ENCODE measurements at places on chromosomes 4 and X.

DNA sequence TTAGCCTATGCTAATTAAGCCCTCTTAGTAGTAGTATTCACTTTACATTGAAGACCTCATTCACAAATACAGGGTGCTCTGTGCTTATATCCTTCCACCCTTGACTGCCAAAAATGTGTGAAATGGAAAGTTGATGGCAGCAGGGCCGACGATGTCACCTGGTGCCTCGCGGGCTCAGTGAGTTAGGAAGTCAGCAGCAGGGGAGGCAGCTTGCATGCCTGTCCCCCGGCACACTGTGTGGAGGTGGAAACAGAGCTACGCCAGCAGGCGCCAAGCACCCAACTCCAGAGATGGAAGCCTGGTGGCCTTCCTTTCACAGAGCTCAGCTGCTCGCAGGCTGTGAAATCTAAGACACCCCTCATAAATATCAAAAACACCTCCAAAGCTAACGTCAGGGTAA lies 8.4 kb downstream of the MSL3 start:
- DNase-seq: no peak

DNA sequence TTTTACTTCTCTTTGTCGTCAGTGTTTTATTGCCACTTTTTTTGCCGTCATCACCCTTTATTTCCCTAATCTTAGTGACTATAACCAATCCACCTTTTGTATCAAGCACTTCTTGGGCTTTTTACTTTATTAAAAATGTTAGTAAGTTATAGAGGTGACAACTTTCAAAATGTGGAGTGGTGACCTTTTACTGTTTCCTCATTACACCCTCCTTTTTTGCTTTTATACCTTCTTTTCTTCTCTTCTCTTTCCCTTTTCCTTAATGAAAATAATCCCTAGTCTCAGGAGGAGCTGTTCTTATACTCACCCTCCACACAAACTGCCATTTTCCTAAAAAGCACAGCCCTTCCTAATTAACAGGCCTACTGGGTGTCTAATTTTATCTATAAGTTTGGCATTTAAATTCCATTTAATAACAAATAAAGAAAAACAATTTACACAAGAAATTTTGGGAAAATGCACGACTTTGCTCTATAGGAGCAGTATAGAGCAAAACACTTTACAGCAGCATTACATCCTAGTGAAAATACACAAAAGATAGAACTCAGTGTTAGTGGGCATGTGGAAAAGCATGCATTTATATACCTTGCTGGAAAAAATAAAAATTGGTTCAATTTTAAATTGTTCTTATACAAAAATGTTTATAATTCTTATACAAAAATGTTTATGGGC lies 27.3 kb downstream of the BBS12 start:
- no peak for DNase-seq

- DNase-seq: no peak
These were observed 122.2 kb downstream of the CAMK2D start for GRCh38 chr4:113639326-113639725.

DNA sequence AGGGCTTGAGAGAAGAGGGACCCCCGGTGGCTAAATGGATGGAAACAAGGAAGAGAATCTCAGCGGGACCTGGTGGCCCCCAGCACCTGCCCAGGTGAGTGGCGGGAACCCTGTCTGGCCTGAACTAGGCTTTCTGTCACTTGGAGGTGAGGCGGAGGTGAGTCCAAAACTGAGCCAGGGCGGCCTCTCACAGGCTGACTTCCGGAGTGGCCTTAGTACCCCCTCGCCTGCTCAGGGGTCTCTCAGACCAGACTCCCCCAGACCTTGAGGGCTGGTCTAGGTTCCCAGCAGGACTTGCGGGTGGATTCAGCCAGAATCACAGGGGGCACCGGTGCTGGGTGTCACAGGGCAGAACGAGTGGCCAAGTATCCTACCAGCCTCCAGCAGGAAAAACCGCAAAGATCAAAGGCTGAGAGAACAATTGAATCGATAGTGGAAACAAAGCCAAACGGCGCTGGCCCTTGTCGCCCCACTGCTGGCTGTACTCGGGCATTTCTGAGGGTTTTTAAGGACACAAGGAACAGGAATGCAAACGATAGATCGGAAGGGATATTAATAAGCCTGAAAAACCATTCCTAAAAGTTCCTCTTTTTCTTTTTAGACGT lies 67.8 kb downstream of the WFS1 start:
- no peak for DNase-seq

GRCh38 chr4:142566777-142567176 lies 279.3 kb downstream of the INPP4B start:
- DNase-seq: no peak

- no peak for DNase-seq
These were observed 233.9 kb downstream of the ARAP2 start for GRCh38 chr4:36010397-36010929.

DNA sequence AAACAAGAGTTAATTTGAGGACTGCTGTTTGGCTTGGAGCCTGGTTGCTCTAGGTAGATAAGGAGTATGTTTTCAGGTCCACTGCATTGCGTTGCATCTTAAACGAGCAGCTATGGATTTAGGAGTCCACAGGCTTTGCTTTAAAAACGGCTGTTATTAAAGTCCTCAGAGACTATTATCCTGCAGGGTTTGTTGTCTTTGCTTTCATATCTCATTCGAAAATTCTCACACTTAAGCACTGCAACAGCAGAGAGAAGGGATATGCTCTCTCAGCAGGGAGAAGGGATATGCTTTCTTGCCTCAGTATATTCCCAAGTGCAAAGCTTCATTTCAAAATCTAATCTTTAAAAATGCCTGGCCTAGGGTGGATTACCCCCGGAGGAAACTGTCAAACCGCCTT lies 444.7 kb upstream of the FTHL17 start:
- no peak for DNase-seq

DNA sequence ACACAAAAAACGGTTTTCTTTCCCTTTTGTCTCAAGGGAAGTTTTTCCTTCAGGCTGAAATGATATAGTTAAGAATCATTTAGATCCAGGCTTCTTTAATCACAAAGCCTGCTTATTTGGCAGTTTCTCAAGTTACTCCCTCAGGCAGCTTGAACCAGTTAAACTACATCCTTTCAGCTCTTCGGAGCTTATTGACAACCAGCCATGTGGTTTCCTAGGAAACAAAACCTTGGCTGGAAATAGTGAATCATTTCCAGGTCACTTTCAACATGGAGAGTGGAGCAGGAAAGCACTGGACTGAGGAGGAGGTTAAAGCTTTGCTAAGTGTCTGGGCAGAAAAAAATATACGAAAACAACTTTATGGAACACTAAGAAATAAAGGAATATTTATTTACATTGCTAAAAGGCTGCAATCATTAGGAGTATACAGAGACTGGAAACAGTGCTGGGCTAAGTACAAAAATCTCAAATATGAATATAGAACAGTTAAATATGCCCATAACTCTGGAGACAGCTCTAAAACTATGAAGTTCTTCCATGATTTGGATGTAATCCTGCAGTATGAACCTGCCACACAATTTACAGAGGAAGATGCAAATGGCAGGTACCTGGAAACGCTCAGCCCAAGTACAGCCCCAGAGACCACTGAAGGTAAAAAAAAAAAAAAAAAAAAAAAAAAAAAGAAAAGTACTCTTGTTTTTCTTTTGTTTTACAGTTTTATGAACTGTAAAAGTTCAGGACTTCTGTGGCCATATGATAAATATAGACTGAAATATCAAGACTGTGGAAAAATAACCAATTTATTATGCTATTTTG lies 23.2 kb upstream of the AASDH start:
- peak; percentile 96 for DNase-seq

GRCh38 chr4:119532319-119532718 lies 96.3 kb downstream of the PDE5A start:
- DNase-seq: no peak

DNA sequence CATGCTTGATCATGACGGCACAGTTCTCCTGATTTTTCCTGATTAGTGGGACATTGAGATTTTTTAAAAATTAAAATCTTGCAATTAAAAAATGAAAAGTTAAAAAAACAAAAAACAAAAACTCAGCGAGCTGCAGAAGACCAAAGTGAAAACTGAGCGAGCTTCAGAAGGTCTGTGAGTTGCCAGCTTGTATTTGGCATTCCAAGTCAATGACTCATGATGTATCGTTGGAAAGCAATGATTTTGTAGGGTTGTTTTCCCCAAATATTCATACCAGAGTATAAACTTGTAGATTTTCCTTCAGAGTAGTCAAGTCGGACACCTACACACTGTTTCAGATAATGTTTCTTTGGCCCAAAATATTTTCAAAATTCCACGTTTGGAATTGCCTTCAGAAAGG lies 76.9 kb downstream of the LRRC66 start:
- no peak for DNase-seq

- DNase-seq: no peak
These were observed 361.8 kb downstream of the TEX13C start for GRCh38 chrX:125681507-125681906.

DNA sequence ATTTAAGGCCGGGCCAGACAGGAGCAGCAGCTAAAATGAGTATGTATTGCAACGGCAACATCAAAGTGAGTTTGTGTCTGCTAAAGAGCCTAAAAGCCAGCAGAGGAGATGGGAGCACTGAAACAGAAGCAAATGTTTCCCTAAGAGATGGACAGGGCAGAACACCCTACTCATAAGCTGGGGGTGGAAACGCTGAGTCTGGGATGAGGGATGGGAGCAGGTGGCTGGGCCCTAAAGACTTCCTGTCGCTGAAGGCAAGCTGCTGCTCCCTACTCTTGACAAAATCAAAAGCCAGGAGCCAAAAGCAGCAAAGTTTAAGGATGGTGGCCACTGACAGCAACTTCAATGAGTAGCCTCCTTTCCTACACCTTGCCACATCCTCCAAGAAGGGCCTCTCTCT lies 40.6 kb upstream of the NAP1L5 start:
- no peak for DNase-seq

DNA sequence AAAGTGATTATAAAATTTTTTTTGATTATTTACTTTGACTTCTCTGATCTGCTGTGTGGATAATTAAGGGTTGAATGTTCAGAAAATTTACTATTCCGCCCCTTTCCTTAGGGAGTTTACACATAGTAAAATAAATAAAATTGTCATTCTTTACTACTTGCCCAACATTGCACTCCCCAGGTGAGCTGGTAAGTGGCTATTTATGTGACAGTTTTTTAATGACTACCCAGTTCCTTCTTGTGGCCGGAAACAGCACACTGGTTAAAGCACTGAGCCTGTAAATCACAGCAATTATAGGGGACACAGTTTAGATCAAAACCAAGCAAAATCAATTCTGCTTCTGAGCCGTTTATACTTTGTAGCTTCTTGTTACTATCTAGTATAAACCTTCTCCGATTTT lies 158.1 kb downstream of the FHIP1A start:
- DNase-seq: no peak

DNA sequence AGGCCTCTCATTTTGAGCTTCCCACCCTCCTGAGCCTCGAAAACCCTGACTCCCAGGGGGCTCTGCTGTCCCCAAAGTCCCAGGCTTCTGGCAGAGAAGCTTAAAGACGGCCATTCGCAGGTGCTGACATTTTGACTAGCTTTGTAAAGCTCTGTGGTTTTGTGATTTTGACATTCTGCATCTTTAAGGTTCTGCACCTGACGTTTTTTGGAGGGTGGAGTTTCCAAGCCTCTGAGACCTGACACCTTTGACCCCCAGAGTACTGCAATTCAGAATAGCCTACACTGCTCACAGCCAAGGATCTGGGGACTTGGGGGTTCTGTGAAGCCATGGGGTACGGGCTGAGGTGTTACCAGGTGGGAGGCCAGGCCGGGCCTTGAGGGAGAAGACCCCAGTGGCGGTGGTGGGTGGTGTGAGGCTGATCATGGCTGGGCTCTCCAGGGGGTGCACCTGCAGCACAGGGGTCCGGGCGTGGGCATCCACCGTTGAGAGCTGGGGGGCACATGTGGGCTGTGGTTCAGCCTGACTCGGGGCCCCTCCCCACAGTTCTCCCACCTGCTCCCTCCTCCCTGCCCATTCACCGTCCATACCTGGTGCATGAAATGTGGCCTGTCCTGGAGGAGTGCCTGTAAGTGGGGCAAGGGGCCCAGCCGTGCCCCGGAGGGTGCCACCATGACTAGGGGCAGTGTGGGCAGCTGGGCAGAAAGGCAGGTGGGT lies 7.3 kb downstream of the FOXP3 start:
- DNase-seq: no peak

DNA sequence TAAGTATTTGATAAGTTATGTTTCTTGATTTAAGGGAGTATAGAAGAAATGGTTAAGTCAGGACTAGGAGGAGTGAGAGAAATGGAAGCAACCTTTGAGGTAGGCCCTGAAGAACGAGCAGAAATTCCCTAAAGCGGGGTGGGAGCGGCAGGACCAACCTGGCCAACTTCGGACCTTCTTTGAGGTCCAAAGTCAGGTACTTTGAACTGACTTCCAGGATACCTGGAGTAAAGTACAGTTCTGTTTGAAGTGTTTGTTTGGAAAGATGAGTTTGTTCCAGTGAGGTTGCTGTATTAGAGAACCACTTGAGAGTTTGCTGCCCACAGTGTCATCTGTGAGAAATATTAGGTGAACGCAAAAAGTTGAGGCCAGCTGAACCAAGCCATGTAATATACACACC lies 11.7 kb downstream of the RNF4 start:
- DNase-seq: no peak

- peak; percentile 35 for DNase-seq
These were observed at the start of gene PDHA2 for GRCh38 chr4:95839891-95840290. TSS of gene PDHA2 (plus strand) at chr4:95840093. CDS start at chr4:95840151, 58 bp downstream.

GRCh38 chr4:132572210-132572609 lies 576.9 kb upstream of the PCDH10 start:
- DNase-seq: no peak

DNA sequence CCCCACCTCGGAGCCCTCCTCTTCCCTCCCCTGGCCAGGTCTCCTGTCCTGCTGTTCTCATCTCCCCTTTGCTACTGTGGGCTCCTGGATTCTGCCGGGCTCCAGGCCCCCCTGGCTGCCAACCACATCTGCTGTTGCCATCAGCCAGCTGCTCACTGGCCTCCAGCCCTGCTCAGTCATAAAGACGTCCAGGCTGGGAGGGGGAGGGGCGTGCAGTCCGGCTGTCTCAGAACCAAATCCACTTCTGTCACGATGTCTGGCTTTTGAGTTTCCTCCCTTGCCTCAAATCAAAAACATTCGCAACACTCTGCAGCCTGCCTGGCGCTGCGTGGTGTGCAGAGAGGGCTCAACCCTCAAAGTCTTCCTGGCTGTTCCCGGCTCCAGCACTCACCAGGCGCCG lies 7.1 kb downstream of the RASL11B start:
- DNase-seq: peak; percentile 75

DNA sequence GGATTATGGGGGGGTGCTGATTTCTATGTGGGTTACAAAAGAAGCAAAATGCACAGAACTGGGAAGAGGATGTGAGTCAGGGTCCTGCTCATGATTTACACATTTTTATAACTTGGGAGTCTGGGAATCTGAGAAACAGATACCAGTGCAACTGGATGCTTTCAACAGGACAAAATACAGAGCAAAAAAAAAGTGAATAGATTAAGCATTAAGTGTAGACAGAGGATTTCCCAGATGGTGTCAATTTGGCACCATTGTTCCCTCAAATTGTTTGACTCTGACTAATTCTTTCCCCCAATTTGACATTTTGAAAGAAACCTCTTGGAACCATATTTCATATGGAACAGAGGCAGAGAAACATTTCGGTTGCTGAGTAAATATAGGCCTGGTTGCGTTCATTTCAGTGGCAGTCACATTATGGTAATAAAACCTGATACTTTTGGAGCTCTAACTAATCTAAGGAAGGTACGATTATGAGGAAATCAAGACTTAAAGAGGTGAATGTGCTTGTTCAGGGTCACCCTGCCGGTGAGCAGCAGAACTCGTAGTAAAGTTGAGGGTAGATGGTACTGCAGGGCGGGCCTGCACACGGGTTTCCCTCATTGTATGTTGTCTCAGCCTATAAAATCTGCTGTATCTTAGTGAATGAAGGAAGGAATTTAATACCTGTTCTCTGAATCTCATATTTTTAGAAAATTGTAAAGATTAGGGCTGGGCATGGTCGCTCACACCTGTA lies 18.7 kb upstream of the CDKL5 start:
- DNase-seq: no peak
